Cerebellar nuclear complex (tissue), 1 donor: ENCODE measurements at places on chromosomes 11 and 22.

GRCh38 chr11:77589181-77589520 lies 602 bp upstream of the AQP11 start:
- no peak for DNase-seq

- no peak for DNase-seq
These were observed 61.1 kb downstream of the KIAA1671 start for GRCh38 chr22:25013607-25014006.

DNA sequence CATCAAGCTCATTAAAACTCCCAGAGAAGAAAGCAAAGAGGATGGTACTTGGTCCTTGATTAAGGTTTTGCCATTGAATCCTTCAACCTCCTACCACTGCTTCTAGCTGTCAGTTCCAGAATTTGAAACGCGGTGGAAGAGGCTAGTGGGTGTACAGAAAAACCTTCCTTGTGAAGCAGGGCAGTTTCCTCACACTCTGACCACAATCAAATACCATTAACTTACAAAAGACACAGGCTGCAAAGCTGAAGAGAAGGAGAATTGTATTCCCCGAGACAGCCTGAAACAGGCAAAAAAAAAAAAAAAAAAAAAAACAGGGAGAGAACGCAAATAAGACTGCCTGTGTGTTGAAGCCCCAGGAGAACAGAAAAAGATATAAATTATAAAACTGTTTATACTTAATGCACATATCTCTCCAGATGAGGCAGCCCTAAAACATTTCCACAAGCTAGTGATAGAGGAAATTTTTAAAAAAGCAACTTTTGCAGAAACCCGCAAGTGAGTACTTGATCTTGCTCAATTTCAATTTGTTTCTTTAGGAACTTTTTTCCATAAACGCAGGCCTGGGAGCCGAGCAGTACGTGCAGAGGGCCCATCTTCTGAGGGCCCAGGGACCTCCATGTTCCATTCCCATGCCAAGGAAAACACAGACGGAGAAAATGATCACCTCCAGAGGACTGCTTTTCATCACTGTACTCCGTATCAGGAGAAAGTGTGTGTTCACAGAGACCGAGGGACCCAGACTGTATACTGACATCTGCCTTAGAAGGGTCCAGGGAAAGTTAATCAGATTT lies 218.7 kb upstream of the BLID start:
- no peak for DNase-seq

- no peak for DNase-seq
These were observed 217.3 kb upstream of the MTNR1B start for GRCh38 chr11:92752122-92752521.

- no peak for DNase-seq
These were observed 15.0 kb downstream of the SLC1A2 start for GRCh38 chr11:35404388-35404775.

- DNase-seq = no peak
These were observed 29.9 kb downstream of the SERPIND1 start for GRCh38 chr22:20803696-20804324.

- DNase-seq = no peak
These were observed 597.4 kb downstream of the SOX6 start for GRCh38 chr11:15758857-15759465.

GRCh38 chr22:39132871-39133524 lies 19.5 kb downstream of the CBX7 start:
- DNase-seq = no peak

DNA sequence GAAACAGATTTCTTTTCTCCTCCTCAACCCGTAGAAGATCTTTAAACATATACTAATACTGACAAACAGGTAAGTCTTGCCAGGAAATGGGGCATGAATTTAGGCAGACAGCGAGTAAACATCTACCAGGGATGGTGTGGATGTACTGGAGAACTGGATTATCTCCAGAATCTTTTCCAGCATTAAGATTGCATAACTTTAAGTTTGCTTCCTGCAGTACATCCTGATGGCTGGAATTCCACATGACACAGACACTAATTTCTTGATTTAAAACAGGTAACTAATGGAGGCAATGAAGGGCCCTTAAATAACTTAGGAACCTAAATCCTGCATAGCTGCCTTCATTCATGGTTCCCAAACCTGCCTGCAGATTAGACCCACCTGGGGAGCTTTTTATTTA lies 40.7 kb downstream of the JHY start:
- DNase-seq = no peak

DNA sequence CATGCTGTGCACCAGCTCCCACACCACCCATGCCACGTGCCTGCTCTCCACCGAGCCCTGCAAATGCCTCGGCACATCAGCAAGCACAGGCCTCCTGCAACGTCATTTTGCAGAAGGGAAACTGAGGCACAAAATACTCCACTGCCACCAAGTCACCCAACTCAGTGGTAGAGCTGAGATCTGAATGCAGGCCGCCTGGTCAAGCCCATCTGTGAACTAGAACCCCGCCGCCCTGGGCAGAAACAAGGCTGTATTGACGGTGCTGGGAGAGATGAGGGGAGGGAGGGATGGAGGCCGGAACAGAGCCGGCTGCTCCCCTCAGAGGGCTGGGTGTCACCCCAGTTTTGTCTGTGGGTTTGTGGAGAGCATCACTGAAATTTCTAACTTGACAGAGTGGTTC lies 81.4 kb downstream of the CDKN1C start:
- DNase-seq = no peak

DNA sequence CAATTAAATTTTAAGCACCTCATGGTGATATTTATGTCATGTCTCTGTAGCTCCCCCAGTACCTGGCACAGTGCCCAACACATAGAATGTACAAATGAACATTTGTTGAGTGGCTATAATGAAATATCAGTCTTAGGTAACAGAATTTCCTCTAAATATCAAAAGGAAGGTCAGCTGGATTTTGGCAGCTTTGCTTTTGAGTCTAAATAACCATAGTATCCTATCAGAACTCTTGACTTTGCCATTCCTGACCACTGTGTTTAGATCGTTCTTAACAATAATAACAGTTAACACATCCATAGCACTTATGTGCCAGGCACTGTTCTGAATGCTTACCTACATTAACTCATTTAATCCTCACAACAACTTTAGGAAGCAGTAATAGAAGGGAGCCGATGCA lies 26.6 kb downstream of the TMEM123 start:
- no peak for DNase-seq

- no peak for DNase-seq
These were observed 22.0 kb upstream of the MYRF start for GRCh38 chr11:61730240-61730994.

DNA sequence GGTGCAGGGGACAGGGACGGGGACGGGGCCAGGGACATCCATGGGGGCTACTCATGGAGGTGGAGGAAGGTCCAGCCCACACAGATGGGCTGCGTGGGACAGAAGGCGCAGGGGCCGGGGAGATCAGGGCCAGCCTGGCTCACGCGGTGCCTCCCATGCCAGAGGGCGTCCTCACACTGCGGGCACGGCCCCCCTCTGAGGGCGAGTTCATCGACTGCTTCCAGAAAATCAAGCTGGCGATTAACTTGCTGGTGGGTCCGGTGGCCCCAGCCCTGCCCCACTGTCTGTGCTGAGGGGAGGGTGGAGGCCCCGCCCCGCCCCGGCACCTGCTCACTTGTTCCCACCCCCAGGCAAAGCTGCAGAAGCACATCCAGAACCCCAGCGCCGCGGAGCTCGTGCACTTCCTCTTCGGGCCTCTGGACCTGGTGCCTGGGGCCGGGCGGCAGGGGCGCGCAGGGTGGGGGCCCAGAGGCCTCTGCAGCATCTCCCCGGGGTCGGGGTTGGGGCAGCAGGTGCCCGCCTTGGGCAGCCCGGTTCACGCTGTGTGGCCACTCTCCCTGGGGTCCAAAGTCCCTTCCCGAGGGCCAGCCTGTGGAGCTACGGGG lies 15.8 kb downstream of the EPS8L2 start:
- DNase-seq = no peak

DNA sequence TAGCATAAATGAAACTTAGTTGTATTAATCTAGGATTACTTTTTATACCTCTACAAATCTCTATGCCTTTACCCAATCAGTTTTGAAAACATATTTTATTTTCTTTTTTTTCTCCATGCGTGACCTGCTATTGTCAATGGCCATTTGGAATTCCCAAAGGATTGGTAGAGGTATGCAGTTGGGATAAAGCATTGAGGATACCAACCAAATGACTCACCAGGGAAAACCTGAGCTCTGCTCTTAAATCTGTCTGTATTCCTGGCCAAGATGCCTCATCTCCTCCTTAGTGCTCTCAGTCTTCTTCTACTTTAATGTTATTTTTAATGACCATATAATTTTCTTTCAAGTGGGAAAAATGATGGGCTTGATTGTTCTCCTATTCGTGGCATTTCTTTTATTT lies 61.9 kb downstream of the EHF start:
- DNase-seq = no peak

- DNase-seq = no peak
These were observed 6.6 kb upstream of the RPS6KA4 start for GRCh38 chr11:64352099-64352994.

DNA sequence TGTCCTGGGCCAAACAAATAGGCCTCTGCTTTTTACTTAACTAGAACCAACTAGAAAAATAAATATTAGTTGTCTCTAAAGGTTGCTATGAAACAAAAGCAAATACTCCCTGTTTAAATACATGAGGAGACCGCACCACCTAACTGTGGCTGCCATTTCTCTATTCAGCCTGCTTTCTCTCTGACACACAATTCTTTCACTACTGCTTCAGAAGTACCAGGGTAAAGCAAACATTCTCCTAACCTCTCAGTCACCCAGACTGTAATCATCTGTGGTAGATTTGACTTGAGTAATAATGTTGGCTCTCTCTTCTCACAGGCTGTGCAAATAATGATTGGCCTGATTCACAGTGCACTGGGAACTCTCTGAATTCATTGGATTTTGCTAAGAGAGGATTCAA lies 41.0 kb upstream of the MS4A8 start:
- DNase-seq = no peak

DNA sequence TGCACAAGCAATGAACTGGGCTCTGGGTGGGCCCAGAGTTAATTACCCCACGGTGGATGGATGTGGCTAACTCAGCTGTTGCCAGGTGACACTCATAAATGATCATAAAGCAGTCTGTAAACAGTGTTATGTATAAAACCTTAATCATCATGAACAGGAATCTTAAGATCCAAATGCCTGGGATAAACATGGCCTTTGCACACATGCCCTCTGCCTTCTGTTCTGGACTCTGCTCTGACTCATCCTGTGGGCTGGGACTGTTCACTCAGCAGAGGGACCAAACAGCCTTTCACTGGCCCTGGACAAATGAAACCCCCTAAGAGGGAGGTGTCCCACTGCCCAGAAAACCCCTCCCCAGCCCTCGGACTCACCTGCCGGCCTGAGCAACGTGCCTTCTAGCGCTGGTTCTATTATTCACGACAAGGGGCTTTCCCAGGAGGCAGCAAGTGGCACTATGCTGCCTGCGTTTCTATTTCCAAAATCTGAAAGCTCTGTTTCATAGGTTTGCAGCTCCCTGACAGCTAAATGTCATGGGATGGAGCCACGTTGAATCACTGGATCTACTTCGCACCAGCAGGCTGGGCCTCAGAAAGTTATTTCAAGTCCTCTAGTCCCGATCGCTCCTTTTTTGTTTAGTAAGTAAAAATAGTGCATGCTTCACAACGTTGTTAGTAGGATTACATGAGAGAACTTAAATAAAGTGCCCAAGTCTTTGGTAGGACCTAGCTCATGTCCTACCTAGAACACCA lies 53.0 kb downstream of the LARGE1 start:
- no peak for DNase-seq

- DNase-seq = no peak
These were observed 45.7 kb downstream of the BCL2L13 start for GRCh38 chr22:17684245-17684644.

- no peak for DNase-seq
These were observed 146.5 kb downstream of the CCDC34 start for GRCh38 chr11:27216270-27217149.

DNA sequence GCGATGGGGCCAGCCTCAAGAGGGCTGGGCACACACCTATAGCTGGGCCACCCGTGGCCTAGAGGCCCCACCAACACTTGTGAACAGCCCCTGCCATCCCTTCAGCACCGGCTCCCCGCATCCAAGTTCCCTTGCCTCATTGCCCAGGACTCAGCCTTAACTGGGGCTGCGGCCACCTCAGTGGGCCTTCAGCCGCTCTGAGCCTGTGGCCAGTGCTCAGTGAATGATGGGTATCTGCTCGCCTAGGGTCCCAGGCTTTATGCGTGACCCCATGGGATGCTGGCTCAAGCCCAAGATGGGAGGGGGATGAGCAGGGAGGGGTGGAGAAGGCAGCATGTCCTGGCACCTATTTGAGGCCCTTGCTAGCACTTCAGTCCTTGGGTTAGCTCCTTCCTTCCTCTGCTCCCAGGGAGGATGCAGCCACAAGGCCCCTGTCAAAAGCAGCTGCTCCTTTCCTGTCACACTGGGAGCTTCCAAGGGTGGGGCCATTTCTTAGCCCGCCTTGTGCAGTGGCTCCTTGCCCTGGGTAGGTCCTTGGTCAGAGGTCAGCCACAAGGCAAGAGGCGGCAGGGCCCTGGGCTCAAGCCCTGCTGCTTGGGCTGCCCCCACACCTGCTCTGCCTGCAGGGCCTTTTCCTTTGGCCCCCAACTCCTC lies 31.8 kb downstream of the GNAZ start:
- DNase-seq = no peak

- no peak for DNase-seq
These were observed 348.7 kb downstream of the ETS1 start for GRCh38 chr11:128238521-128239265.

GRCh38 chr11:7381937-7382336 lies 103.4 kb upstream of the OLFML1 start:
- DNase-seq = no peak

DNA sequence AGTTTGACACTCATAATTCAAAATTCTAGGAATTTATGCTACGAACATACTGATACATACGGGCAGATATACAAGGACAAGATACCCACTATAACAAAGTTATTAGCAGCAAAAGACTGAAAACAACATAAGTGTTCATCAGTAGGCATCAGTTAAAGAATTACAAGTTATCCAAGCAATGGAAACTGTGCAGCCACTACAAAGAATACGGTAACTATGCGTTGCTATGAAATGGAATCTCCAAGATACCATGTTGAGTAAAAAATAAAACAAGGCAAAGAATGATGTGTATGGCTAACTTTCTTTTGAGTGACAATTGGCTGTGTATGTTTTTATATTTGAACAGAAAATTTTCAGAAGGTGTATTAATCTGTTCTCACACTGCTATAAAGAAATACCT lies 151.7 kb downstream of the ADAMTS15 start:
- DNase-seq = no peak

- DNase-seq = no peak
These were observed 104.2 kb upstream of the DRD2 start for GRCh38 chr11:113579292-113579940.

DNA sequence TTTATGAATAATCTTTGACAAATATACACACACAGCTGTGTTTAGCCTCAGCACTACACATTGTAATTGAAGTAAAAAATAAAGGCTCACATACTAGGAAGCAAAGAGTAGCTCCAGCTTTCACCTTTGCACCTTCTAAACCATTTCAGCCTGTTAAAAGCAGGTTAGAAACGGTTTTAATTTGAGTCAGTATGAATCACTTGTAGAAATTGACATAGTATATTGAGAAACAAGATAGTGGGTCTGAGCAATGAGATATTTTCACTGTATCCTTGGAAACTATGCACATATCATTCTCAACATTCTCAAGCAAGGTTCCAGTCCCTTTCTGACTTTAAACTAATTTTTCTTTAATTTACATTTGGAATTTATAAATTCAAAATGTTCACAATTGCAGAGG lies 380.3 kb downstream of the AASDHPPT start:
- no peak for DNase-seq
